Activated CD4-positive, alpha-beta T cell treated with anti-CD3 and anti-CD28 coated beads, Interleukin-2, amount 50 U/mL, for 16 hours (primary cell): ENCODE measurements at places on chromosomes 11 and 22.

DNA sequence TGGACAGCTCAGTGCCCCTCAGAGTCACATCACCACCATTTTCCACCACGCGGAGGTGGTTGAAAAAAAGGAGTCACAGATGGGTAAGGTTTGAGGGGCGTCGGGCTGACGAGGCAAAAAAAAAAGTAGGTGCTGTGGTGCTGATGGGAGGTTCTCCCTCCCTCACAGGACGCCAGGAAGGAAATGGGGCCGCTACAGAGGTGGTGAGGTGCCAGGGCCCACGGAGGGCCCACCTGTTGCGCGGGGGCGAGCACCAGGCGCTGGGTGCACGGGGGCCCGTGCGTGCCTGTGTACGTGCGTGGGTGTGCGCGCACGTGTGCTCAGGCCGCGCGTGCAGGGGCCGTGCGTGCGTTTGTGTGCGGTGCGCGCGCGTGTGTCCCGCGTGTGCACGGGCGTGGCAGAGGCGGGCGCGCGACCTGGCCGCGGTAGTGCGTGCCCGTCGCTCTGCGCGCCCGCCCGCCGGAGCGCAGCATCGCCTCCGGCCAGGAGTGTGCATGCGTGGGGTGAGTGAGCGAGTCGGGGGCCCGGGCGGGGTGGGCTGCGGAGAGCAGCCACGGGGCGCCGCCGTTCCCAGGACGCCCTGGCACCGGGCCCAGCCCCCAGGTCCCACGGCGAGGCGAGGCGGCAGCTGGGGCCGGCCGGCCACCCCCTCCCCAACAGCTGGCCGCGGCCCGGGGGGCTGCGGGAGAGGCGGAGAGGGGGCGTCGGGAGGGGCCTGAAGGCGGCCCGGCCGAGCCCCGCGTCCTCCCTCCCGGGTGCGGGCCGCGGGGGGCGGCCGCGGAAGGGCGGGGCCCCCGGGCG is 2.8 kb downstream of the PDGFB start:
- DNase-seq: no peak

GRCh38 chr11:48210052-48210451 is 6.6 kb upstream of the OR4B1 start:
- no peak for DNase-seq

- DNase-seq: peak; percentile 41
These were observed 14.5 kb upstream of the MB start for GRCh38 chr22:35631597-35631996.

DNA sequence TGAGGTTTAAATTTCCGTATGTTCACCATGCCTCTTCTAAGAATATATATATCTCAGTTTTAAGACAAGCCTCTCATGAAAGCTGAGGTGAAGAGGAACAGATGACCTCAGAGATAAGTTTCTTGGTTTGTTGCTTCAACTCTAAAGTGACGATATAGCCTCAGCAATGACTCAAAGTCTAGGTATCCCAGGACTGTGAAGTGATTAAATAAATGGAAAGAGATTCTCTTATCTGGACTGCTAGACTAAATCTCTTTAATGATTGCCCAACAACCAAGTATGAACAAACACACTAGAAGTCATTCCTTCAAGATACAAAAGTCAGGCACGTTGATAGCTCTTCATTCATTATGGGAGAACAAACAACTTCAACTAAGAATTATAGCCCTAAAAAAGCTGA is 15.3 kb downstream of the CADM1 start:
- DNase-seq: no peak

GRCh38 chr11:78158987-78159652 is 19.7 kb upstream of the ALG8 start:
- DNase-seq: no peak

DNA sequence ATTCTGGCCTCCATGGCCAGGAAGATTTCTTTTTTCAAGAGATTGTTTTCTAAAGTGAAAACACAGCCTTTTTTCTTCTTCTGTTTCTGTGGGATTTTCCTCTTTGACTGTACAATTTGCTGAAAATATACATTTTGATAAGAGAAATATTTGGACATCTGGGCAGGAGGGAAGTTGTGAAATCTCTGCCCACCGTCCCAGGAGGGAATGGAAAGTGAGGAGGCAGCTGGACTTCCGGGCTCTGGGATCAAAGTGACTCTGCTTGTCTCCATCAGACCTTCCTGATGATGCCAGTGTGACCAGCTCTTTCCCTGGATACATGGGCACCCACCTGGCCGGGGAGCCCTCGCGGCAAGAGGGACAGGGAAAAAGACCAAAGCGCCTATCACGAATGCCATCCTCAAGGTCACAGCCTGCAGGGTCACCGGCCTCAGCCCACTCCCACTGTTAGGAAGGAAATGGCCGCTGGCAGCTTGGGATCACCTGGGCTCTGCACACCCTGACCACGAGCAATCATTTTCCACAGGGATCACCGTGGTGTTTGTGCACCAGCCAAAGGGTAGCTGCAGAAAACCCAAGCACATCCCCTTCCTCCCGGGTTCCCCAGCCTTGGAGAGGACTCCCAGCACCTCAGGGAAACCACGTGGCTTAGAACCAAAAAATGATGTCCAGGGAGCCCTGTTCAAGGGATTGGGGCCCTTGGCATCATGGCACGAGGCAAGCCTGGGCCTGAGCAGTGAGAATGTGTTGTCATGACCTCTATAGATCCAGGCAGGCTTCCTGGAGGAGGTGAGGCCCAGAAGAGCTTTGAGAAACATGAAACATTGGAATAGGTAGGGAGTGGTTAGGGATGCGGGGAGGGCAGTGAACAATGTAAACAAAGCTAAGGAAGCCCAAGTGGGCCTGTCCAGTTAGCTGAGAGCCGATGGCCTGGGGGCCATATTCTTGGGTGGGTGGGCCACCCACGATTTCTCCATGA is 29.1 kb upstream of the CCND1 start:
- no peak for DNase-seq

DNA sequence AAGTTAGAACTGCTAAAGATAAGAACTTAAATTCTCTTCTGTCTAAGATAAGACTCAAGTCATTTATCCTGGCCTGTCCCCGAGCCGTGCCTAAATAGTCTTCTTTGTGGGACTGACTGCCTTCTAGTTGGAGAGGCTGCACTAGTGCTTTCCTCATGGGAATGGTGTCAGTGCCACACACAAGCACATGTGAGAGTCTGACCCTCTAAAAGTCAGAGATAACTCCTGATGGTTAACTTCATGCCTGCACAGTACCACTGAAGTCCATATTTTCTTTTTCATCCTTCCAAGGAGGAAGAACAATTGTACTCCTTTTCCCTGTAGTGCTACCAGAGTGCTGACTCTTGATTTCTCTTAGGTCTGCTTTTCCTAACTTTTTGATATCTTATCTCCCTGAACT is 309.7 kb downstream of the TMEM135 start:
- DNase-seq: no peak

GRCh38 chr11:112785149-112785548 is 176.1 kb upstream of the NCAM1 start:
- DNase-seq: no peak

- no peak for DNase-seq
These were observed 14.9 kb downstream of the NCR3LG1 start for GRCh38 chr11:17366495-17366894.

DNA sequence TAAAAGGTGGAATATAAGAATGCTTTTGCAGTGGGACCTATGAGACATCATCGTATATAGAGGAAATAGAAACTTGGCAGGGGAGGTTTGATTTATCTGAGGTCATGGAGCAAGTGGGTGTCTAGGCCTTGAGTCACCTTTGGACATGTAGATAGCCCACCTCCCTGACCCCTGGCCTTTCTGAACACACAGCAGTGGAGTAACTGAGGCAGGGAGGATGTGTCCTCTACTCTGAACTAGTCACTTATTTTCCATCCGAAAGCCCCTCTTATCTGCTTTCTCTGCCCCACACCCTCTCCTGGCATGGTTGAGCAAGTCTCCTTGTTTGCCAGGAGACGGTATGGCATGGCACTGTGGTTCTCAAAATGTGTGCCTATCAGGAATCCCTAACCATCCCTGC is 7.9 kb downstream of the CD82 start:
- no peak for DNase-seq

- no peak for DNase-seq
These were observed 288.5 kb downstream of the KIRREL3 start for GRCh38 chr11:126711977-126712625.

- peak; percentile 63 for DNase-seq
These were observed 1.6 kb upstream of the MCAM start for GRCh38 chr11:119318240-119319135.

GRCh38 chr11:45332276-45332934 is 46.3 kb upstream of the SYT13 start:
- DNase-seq: peak; percentile 36

- DNase-seq: no peak
These were observed 331.1 kb upstream of the NARS2 start for GRCh38 chr11:78905756-78906155.

- no peak for DNase-seq
These were observed 817.8 kb upstream of the LUZP2 start for GRCh38 chr11:23679041-23679440.

- no peak for DNase-seq
These were observed 14.5 kb downstream of the PIK3IP1 start for GRCh38 chr22:31277741-31278140.

- DNase-seq: no peak
These were observed 11.6 kb downstream of the CD59 start for GRCh38 chr11:33724644-33725035.

DNA sequence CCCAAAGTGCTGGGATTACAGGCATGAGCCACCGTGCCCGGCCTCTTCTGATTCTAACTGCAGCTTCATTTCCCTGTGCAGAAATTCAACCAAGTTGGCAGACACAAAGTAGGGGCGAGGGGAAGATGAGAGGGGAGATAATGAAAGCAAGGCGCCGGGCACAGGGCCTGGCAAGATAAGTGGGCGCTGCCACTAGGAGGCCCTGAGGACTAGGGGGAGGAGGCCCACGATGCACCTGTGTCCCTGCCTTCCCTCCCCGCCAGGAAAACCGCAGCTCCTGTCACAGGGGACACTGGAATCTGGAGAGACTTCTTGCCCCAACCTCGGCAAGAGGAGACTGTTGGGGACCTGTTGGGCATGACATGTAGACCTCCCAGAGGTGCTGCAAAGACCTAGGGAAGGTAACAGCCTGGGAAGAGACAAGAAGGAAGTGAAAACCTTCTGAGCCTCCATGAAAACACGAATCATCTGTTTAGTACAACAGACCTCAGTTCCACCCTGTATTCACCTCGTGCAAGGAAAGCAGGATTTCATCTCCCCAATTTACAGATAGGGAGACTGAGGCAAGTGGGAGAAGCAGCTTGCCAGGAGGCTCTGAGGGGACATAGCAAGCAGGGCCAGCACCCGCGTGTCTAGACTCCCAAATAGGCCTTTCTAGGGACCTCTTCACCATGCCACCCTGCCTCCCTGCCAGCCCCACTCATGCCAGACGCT is 3.1 kb upstream of the LGALS1 start:
- no peak for DNase-seq

- no peak for DNase-seq
These were observed 53.3 kb upstream of the SUSD2 start for GRCh38 chr22:24128021-24128420.

DNA sequence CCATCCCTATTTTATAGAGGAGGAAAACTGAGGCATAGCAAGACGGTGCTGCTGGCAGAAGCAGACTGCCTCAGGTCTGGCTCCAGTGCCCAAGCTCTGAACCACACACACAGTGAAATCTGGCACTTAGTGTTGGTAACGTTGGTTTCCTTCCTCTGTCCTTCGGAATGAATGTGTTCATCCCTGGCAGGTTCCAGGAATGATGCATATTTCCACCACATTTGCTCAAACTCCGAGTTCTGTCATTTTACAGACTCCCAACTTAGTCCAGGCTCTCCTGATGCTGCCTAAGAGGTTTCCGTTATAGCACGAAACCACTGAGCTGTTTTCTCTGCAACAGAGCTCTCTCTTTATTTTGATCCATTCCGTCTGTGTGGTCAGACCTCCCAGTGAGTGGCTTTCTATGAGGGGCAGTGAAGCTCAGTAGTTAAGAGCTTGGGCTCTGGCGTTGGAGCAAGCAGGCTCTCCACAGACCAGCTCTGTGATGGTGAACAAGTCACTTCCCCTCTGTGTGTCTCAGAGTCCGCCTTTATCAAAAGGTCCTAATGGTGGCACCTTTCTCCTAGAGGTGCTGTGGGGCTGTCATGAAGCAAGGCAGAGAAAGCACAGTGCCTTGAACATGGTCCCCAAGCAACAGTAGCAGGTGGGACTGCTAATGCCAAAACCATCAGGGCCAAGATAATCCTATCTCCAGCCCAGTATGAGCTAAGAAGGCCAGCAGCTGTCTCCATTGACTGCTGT is 200.3 kb downstream of the MYO18B start:
- DNase-seq: no peak

GRCh38 chr11:133399855-133400625 is 132.3 kb downstream of the OPCML start:
- DNase-seq: no peak

DNA sequence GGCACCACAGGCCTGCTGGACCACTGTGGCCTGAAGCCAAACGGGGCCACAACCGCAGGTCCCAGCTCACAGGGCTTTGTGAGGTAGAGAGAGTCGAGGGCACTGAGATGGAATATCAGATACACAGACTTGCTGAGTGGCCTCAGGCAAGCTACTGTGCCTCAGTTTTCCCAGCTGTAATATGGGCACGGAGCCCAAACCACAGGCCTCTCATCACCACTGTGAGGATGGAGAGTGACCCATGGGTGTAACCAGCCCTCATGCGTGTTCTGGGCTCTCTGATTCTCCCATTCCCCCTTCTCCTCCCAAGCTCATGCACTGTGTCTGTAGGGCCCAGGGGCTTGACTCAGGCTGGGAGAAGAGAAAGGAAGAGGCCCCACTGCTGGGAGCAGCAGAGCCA is 4.2 kb downstream of the UNC93B1 start:
- DNase-seq: no peak

DNA sequence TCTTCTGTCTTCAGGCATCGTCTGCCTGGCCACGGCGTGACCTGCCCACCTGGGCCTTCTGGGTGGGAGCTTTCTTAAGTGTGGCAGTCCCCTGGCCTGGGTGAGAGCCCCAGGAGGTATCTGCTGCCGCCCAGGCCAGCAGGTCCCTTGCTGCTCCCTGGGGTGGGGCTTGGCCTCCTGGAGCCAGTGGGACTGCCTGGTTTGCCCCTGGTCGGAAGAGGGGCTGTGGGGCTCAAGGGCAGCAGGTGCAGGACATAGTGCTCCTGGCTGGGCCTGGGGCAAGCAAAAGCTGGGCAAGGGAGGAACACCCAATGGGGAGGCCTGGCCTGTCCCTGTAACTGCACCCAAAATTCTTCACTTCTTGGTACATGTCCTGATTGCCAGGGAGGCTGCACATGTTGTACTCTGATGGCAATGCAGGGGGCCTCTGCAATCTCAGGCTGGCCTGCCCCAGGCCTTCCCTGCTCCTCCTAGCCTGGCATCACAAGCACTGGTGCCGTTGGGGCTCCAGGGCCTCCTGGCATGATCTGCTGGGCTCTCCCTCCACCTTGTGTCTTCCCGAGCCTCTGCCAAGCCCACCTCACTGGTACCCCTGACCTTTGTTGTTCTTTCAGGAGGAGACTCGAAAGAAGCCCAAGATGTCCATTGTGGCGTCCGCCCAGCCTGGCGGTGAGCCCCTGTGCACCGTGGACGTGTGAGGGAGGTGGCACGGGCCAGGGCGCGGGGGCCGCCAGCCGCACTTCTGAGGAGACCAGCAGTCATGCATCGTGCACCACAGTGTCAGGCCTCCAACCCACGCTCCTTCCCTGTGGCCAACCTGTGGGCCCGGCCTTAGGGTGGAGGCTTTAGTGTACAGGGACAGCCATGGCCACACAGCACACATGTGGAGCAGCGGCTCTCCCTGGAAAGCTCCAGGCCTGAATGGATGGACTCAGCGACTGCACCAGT is 6.2 kb upstream of the RANBP1 start:
- no peak for DNase-seq
